Activated T-helper 1 cell treated with Interleukin-2 at 50 U/mL for 16 hours (primary cell): ENCODE measurements at places on chromosomes 1 and 21.

GRCh38 chr1:36440044-36440443 lies 10.2 kb downstream of the OSCP1 start:
- no peak for DNase-seq

DNA sequence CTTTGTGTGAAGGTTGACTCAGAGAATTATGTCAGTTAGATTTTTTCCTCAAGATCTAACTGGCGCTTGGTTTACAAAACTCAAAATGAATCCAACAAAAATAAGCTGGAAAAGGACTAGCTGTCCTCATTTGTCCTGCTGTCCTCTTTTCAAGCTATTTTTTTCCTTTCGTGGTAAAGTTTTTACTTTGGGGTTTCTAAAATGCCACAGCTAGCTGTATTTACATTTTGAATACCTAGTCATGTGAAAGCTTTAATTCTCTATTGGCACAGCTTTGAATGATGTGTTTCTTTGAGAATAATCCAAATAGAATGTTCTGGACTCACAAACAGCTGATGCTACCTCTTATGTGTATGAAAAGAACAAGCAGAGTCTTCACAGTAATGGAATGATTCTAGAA lies 673.6 kb upstream of the NR5A2 start:
- no peak for DNase-seq

DNA sequence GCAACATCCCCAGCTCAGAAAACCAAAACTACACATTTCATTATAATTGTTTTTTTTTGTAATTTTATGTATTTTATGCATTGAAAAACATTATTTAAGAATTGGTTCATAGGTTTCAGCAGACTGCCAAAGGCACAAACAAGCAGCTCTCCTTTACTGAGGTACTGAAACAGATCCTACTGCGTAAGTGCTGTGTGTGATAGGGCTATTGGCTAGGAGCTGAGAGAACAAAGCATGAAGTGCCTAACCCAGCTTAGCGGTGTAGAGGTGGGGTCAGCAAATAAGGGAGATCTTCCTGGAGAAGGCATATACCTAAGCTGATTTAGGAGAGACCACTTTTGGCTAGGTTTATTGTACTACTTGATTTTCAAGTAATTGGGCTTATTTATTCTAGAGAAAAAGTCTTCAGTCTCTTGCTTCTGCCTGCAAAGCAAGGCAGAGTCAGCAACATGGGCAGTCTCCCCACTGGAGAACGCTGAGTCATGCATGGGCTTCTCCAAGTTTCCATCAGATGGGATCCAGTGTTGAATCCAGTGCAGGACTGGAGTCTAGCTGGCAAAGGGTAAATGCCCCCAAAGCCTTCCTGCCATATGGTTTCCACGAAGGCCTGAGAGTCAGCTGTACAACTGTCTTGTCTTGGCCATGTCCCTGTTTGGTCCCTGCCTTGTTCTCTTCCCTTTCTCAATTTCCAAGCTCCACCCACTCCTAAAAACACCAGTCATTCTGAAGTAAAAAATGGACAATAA lies 18.0 kb upstream of the YTHDF2 start:
- DNase-seq: no peak

DNA sequence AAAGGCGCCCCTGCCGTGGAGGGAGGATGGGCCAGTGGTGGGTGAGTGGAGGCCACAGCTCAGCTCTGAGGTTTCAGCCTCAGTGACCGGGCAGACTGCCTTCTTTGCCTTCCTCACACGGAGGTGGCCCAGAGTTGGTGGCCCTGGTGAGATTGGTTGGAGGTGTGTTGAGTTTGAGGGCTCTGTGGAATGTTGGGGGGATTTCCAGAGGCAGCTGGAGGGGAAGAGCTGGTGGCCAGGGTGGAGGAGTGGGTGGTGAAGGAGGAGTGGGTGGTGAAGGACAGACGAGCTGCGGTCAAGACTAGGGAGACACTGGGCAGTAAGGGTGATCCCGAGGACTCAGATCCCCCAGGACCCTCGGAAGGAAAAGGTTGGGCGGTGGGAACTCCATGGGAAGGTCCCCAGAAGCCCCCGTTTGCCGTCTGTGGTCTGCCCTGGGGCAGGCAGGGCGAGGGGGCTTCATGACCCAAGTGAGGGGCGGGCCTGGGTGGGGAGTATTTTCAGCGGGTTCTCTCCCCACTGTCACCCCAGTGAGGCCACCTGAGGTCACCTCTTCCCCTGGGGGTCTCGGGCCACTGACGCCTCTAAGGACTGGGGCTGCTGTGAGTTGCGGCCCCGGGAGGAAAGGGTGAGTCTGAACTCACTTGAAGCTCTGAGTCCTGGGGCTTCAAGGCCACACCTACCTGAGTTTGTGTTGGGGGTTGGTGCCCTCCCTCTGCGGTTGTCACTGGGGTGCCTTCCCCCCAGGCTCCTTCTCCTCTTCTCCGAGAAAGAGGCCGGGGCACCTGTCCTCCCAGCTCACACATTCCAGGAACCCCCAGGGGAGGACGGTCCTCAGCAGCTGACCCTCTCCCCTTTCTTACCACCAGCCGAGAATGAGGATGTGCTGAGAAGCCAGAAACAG lies 22.7 kb upstream of the PIK3CD start:
- peak; percentile 63 for DNase-seq

DNA sequence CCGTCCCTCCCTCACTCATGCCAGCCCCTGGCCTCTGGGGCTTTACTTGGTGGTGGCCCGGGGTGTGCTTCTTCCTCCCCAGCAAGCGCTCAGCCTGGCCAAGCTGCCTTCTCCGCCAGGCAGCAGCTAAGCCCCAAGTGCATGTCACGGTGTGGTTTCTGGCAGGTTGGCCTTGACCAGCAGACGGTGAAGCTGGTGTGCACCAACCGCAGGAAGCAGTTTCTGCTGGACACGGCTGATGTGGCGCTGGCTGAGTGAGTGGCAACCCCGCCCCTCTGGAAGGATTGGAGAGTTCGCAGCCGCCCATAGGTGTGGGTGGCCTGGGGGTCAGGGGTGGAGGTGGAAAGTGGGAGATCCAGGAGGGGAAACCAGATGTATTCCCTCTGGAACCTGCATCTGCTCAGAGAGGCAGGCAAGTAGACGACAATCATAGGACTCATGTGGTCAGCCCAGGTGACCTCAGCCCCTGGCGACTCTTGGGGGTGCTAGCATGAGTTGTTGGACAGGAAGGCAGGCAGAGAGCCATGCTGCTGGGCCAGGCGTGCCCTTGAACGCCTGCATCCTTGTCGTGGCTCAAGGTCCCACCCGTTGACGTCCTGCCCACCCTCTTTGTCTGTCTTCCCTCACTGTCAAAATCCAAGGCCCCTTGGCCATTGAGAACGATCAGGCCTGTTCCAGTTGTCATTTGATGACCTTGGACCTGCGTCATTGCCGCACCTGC lies 7.0 kb upstream of the SLC25A34 start:
- DNase-seq: no peak
